ENCODE measurements at places on chromosomes 5 and 9.

- no peak for DNase-seq
Observed at GRCh38 chr9:86854898-86855523, 92.3 kb downstream of the GAS1 start.

DNA sequence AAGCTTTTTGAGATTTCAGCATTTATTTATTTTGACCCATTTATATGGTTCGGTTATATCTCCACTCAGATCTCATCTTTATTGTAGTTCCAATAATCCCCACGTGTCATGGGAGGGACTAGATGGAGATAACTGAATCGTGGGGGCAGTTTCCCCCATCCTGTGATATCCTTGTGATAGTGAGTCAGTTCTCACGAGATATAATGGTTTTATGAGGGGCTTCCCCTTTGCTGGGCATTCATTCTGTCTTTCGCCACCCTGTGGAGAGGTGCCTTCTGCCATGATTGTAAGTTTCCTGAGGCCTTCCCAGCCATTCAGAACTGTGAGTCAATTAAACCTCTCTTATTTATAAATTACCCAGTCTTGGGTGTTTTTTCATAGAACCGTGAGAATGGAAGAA is 96.5 kb upstream of the PCSK1 start:
- no peak for DNase-seq

DNA sequence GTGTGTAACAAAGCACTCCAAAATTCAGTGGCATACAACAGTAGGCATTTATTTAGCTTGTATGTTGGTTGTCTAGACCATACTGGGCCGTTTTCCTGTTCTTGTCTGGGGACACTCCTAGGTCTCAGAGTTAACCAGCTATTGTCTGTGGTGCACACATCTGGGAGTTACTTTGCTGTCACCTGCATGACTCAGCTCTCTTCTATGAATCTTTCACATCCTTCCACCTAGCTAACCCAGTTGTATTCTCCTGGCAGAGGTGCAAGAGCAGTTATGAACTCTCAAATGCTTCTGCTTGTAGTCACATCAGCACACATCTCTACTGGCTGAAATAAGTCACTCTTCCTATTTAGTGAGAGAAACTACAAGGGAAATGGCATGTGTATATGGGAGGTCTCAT is 138.1 kb downstream of the BAAT start:
- no peak for DNase-seq

- DNase-seq, result no peak
Observed at GRCh38 chr9:82152181-82152580, 163.6 kb downstream of the SPATA31D1 start.

GRCh38 chr5:9348401-9348996 is 197.4 kb downstream of the SEMA5A start:
- no peak for DNase-seq

- DNase-seq, result no peak
Observed at GRCh38 chr5:103866169-103866568, 303.6 kb upstream of the NUDT12 start.

GRCh38 chr5:83973925-83974815 is 253.5 kb upstream of the HAPLN1 start:
- DNase-seq, result no peak

DNA sequence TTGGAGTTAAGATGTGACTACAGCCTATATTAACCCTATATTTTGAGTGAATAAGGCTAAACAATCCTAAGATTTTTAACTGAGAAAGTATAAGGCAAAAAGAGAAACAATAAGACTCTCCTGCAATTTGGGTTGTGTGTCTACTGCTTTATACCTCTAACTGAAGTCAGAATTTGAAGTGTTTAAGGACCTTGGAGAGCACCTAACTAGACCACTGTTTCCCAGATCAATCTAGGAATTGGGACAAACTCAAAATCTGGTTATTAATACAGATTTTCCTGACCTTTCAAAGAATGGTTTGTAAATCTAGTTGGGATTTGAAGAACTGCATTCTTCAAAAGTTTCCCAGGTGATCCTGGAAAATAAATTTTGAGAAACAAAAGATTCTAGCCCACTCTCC is 42.1 kb downstream of the GABRA1 start:
- DNase-seq, result no peak

DNA sequence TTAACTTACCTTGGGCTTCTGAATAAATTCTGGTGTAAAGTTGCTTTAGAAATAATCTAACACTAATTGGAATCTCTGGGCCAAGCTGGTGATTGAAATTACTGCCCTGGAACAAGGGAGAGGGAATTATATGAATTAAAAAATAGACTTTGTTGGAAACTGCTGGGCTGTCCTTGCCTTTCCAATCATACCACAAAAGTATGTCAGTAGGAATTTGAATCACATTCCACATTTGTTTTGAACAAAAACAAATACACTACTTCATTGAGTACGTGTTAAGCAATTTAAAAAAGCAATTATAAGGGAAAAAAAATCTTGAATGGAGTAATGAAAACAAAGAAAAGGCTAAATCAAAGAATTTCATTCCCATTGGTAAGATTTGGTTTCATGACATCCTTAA is 102.5 kb upstream of the SREK1 start:
- DNase-seq, result no peak

Data from NCI-H460 (cell line).